ENCODE measurements at places on chromosomes 16 and 17.

DNA sequence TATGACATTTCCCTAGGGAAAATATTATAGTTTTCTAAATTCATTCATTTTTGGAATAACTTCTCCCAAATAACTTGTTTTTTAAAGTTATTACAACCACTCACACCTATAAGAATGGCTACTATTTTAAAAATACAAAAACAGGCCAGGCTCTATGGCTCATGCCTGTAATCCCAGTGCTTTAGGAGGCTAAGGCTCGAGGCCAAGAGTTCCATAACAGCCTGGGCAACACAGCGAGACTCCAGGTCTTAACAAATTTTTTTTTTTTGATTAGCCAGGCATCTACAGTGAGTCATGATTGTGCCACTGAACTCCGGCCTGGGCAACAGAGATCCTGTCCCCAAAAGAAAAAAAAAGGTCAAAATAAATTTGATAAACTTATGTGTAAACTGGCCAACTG lies 43.6 kb upstream of the YPEL2 start:
- no peak for DNase-seq

DNA sequence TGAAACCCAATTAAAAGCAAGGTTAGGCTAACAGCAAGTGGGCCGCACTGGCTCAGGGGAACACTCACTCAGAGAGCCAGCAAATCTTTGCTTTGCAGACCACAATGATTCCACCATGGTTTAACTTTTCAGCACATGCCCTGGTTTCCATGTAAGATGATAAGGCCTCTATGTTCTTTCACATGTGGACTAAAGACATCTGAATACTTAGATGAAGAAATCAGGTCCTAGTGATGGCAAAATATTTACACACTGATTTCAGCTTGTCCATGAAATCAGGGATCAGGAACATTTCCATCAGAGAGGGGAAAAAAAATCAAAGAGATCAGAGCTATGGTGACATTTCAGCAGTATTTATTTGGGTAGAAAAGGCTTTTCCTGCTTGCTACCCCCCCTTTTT lies 258.2 kb upstream of the IRX5 start:
- no peak for DNase-seq

- no peak for DNase-seq
Observed at GRCh38 chr16:46788891-46789474, 40.8 kb upstream of the MYLK3 start.

GRCh38 chr17:67467500-67468455 lies 90.7 kb downstream of the PITPNC1 start:
- DNase-seq, result no peak

DNA sequence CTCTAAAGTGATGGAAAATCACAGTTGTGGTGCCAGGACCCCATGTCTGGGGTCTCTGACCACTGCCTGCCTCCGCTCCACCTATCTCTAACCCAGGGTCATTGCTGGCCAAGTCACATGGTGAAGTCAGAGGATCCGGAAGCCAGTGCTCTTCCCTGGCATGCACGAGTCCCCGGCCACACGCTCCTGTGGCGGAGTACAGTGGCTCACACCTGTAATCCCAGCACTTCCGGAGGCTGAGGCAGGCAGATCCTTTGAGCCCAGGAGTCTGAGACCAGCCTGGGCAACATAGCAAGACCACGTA lies 21.5 kb upstream of the RBFOX3 start:
- no peak for DNase-seq

DNA sequence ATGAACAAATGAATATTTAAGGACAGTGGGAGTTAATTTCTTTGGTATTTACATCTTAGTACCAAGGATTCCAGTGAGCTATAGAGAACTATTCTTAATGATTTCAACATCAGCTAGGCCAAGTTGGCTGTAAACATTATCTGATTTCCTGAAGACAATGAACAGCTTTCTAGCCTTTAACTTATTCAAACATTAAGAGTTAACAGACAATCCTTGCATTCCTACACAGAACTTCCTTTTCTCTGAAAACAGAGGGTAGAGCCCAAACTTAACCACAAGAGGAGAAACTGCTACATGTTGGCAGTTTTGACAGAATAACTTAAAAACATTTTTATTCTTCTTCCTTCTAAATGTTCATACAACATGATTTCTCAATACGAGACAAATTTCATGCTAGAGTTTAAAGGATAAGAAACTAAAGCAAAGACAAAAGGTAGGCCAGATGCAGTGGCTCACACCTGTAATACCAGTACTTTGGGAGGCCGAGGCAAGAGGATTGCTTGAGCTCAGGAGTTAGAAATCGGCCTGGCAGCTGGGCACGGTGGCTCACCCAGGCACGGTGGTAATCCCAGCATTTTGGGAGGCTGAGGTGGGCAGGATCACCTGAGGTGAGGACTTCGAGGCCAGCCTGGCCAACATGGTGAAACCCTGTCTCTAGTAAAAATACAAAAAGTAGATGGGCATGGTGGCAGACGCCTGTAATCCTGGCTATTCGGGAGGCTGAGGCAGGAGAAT lies 4.4 kb downstream of the CRLF3 start:
- no peak for DNase-seq

DNA sequence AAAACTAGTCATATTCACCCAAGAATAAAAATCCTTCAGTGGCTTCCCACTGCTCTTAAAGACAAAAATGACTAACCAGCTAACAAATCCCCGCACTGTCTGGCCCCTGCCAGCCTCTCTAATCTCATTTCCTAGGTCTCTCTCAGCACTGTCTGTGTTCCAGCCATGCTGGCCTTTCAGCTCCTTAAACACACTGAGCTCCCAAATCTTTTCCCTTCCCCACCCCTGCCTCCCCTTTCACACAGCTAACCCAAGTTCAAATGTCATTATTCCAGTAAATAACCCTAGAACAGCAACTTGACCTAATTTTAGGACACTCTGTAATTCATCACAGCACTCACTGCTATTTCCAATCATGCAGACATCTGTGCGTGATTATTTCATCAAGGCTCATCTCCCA lies 7.8 kb downstream of the SHCBP1 start:
- DNase-seq, result no peak

GRCh38 chr16:19106625-19107020 lies 7.1 kb upstream of the ITPRIPL2 start:
- DNase-seq, result no peak

GRCh38 chr16:67803894-67804293 lies 2.5 kb downstream of the RANBP10 start:
- no peak for DNase-seq

GRCh38 chr17:20952183-20952582 lies 90.6 kb downstream of the USP22 start:
- DNase-seq, result no peak

DNA sequence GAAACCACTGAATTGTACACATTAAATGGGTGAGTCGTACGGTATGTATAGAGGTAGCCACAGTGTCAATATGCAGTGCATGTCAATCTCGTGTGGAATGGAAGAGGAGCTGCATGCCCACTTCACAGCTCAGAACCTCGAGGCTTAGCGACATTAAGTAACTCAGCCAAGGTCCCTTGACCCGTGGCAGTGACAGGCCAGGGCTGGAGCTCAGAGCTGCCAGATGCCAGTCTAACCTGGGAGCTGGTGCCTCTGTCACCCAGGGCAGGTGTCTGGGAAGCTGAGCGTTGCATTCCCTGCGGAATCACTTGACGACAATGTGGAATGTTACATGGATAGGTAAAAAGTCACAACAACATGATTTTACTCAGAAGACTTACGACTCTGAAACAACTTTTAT lies 298.1 kb downstream of the FOXL1 start:
- no peak for DNase-seq

GRCh38 chr17:58703137-58703915 lies 10.9 kb downstream of the RAD51C start:
- DNase-seq, result no peak

GRCh38 chr16:4611337-4612021 lies 3.2 kb downstream of the UBALD1 start:
- no peak for DNase-seq

DNA sequence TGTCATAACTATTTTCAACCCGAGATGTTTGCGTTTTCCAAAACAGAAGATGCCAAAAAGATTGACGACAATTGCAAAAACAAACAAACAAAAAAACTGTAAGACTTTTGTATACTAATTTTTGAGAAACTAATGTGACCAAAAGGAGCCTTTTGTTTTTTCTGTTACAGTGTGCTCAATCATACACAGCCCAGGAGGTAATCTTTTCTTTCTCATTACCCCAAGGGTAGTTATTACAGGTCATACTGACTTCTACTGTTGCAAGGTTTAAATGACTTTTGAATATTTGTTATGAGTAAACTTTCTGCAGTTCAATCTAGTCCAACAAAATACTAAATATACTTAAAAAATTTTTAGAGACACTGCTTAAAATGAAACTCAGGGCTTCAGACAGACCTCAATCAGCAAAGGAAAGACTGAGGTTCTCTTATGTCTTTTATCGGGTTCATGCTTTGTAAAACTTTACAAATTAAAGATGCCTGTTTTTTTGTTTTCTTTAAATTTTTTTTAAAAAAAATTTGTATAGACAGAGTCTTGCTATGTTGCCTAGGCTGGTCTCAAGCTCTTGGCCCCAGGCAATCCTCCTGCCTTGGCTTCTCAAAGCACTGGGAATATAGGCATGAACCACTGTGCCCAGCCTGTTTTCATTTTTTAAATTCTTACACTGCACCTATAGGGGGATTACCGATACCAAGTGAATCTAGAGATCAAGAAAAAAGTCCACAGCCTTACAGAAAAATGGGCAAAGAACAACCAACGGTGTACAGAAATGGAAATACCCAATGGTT lies 47.6 kb downstream of the SPOP start:
- DNase-seq, result no peak

GRCh38 chr17:74303305-74303704 lies 22.7 kb upstream of the KIF19 start:
- DNase-seq, result no peak

- DNase-seq, result no peak
Observed at GRCh38 chr17:28053725-28054124, 11.2 kb downstream of the NLK start.

DNA sequence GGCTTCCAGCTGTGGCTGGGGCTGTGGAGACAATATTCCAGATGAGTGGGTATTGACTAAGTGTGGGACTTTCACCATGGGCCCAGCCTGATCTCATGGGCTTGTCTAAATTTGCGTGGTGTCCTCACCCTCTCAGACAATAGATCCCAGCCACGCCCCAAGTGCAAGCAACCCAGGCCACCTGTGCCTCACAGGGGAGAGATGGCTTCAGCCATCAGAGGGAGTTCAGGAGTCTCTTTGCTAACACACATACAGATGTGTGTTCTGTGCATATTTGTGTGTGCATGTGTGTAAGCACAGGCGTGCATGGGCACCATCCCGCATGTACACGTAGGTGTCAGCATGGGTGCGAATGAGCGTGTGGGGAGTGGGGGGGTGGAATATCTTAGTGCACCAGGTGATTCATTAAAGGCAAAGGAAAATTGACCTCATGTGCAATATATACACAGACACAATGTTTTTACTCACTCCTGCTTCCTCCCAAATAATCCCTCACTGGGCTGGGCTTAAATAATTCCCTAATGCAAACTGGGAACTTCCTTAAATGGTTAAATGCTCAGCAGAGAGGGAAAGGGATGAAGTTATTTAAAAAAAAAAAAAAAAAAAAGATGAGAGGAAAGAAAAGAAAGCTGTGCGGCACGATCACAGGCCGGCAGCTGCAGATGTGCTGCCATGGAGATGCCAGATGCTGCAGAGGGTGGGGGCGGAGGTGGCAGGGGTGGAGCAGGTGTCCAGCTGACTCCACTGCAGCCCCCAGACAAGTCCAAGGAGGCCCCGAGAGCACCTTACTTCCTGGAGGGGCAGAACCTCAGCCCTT lies 24.0 kb upstream of the CDC42EP4 start:
- no peak for DNase-seq

DNA sequence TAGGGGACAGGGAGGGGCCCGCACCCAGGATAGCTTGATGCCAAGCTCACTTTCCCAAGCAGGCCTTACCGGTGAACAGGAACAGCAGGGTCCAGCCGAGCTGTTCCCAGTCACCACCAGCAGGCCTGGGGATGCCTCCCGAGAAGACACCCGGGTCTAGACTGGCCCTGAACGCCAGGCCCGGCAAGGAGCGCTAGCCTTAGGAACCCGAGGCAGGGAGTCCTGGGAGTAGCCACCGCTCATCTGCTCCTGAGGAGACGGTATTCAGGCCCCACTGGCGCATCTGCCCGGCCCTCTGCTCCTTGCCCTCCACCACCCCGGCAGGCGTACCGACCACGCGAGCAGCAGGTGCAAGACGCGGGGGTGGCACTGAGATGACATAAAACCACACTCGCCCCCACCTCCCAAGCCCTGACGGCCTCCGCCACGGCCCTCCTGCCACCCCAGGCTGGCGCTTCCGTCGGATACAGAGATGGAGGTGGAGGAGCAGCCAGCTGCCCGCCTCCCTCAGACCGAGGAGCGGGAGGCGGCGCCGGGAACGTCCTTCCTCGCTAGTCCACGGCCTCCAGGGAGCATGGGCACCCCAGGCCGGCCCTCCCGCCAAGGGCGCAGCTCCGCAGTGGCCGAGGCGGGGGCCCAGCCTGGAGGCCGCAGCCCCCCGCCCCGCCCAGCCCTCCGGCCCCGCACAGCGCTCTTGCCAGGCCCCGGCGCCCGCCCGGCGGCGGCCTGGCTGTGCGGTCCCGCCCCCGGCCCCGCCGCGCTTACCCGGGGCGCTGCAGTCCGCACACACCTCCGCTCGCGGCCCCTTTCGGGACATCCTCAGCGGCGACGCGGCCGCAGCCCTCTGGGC lies 661 bp downstream of the GIT1 start:
- DNase-seq, result peak; percentile 27

DNA sequence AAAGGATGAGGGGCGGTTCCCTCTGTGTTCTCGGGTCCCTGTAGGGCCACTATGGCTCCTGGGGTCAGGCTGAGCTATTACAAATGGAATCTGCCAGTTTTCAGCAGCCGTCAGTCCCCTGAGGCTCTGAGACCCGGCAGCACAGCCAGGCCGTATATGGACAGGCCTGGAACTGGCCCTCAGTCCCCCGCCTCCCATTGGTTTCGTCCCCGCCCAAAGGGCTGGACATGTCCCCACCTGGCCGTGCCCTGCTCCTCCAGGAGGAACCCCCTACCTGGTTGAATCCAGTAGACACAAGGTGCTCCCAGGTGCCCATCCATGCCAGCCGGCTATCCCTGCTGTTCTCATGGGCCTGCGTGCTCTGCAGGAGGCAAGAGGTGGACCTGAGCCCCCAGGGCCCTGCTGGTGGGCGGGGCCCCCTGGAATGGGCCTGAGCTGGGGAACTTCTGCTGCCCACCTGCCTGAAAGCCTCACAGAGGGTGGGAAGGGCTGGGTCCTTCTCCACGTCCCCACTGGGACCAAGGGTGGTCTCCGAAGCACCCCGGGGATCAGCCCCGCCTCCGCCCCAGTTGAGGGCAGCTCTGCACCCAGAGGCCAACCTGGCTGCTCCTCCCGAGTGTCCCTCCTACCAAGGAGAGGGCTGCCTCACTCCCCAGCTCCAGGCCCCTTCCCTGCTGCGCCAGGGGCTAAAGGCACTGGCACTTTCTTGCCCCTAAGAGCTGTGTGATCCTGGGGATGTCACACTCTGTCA lies 16.8 kb downstream of the VASN start:
- DNase-seq, result no peak

DNA sequence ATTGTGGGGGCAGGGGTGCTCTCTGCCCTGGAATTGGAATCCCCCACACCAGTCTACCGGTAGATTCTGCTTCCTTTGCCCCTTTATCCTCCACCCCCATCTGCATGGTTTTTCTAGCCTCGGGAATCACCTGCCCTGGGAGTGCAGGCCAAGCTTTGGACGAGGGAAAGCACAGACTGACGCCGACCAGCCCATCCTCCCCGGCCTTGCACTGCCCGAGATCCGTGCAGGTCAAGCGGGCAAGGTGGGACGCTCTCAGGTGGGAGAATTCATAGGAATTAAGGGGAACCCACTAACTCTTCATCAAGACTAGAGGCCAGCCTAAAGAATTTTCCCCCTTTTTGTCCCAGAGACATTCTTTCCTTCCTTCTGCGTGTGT lies 9.9 kb upstream of the HOXB13 start:
- DNase-seq, result no peak
